ENCODE measurements at places on chromosomes 6 and 20. TPM values are rescaled to one million over a fixed set of nuclear protein-coding genes. Genes with fewer than 3 reads are reported as not detected.

PCIF1 gene
- total RNA-seq = 29.9 TPM

GRCh38 chr6:148516217-148516616, 173.6 kb downstream of the SASH1 start:
- H3K27ac ChIP-seq = no peak overlapping the region
- no peaks in the 10 kb centered on the region for H3K36me3 ChIP-seq
- no peak for DNase-seq
- peaks cover 20% of the 10 kb centered on the region for H3K27me3 ChIP-seq

- peak overlapping the region; percentile 69 for H3K4me3 ChIP-seq
- peaks cover 60% of the 10 kb centered on the region for H3K27me3 ChIP-seq
- H3K4me1 ChIP-seq = peaks cover 30% of the 10 kb centered on the region
- DNase-seq = no peak
- peaks cover 6% of the 10 kb centered on the region for H3K36me3 ChIP-seq
These were observed 2.7 kb downstream of the FOXC1 start for GRCh38 chr6:1612299-1612973.

DNA sequence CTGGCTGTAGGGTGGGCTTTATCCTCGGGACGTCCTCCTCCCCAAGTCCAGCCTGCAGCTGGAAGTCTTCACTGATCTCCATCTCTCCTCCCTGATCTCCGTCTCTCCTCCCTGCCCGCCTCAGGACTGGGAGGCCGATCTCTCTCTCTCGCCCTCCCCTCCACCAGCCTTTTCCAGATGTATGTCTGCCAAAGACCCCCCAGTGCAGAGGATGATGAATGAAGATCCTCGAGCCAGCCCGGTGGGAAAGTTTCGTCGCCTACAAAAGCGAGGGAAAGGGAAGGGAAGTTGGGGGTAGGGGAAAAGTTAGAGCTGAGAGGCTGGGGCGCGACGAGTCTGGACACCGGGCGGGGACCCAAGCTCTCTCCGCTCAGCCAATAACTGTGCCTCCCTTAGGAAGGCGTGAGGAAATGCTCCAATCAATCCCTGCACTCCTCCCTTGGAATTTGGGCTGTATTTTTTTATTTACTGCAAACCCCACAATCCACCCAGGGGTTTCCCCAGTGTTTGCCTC, 595 bp upstream of the SRF start:
- peaks cover 35% of the 10 kb centered on the region for H3K4me1 ChIP-seq
- no peaks in the 10 kb centered on the region for H3K27me3 ChIP-seq
- H3K36me3 ChIP-seq = peaks cover 9% of the 10 kb centered on the region
- H3K4me3 ChIP-seq = peak overlapping the region; percentile 83
- DNase-seq = peak; percentile 12

- H3K4me3 ChIP-seq = no peak overlapping the region
- H3K27me3 ChIP-seq = no peaks in the 10 kb centered on the region
- no peaks in the 10 kb centered on the region for H3K36me3 ChIP-seq
These were observed 270.3 kb upstream of the THEMIS start for GRCh38 chr6:128171182-128171581.
